GOT3 (cell line): ENCODE measurements at places on chromosomes 12 and 14.

- no peak for DNase-seq
Measured at GRCh38 chr12:593396-594270, 69.6 kb downstream of the NINJ2 start.

- no peak for DNase-seq
Measured at GRCh38 chr14:92531106-92531873, 17.7 kb downstream of the RIN3 start.

- no peak for DNase-seq
Measured at GRCh38 chr12:123033392-123034021, 53.0 kb downstream of the ARL6IP4 start.

- DNase-seq: no peak
Measured at GRCh38 chr14:76154539-76155126, 2.9 kb downstream of the GPATCH2L start.

DNA sequence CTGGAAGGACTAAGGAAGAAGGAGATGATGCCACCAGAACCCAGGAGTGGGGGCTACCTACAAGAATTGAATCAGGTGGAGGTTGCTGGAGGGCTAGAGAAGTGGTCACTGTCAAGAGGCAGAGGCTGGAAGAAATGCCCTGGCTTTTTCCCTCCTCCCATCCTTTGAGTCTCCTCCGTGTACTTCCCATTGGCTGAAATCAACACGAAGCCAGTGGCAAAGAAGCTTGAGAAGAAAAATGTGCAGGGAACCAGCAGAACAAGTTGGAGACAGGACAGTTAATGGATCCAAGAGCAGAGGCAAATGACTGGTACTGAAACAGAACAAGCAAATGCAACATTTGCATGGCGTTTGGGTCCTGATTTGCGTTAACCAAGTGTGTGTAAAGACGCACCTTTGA, 9.1 kb upstream of the FBLN5 start:
- no peak for DNase-seq

GRCh38 chr12:46153268-46153872, 115.5 kb downstream of the SLC38A1 start:
- DNase-seq: no peak
